Fibroblast of skin of right biceps (primary cell): ENCODE measurements at places on chromosomes 3 and 15.

DNA sequence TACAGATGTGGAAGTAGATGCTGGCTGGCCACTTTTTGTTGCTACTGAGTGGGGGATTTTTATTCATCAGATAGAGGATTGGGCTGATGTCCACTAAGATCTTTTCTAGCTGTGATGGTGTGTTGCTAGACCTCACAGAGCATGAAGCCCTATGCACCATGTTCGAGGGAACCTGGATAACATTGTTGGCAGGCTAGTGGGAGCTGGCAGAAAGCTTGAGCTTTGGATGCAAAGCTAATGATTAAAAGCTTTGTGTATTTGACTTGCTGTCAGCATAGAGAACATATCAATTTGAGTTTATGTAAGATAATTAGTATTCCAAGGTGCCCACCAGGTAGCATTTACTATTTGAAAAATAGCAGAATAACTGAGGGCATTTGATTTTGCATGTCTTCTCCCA is 59.1 kb downstream of the ST6GAL1 start:
- no peak for DNase-seq

- no peak for DNase-seq
These were observed 37.7 kb downstream of the NCK1 start for GRCh38 chr3:136899622-136900158.

DNA sequence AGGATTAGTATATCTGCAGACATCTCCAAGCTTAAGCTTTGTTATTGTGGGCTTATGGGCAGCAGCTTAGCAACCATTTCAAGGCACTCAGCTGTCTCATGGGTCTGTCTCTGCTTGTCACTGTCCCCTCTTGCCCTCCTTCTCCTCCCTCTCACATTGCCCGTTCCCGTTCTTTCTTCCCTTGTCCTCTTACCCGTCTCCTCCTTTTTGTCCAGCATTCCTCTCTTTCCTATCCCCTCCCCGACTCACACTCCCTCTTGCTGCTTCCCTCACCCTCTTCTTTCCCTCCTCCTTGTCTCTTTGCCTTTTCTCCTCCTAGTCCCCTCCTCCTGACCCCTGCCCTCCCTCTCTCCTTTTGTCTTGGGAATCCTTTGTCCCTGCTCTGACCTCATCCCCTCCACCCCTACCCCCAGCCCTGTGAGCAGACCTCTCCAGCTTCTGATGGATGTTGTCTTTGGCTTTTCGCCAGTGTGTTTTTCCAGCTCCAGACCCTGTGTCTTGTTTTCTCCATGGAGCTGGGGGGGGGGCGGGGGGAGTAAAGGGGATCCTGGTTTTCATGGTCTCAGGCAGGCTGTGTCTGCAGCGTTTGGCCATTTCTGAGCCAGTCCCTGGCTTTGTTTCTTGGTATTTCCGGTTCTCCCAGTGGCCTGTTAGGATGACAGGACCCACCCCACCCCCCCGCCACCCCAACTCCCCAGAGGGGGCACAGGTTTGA is 47.9 kb upstream of the TRAK1 start:
- DNase-seq: peak; percentile 86

- no peak for DNase-seq
These were observed 72.8 kb upstream of the CTNNB1 start for GRCh38 chr3:41126472-41126871.

- peak; percentile 37 for DNase-seq
These were observed 109.7 kb upstream of the HACD2 start for GRCh38 chr3:123694366-123695087.

DNA sequence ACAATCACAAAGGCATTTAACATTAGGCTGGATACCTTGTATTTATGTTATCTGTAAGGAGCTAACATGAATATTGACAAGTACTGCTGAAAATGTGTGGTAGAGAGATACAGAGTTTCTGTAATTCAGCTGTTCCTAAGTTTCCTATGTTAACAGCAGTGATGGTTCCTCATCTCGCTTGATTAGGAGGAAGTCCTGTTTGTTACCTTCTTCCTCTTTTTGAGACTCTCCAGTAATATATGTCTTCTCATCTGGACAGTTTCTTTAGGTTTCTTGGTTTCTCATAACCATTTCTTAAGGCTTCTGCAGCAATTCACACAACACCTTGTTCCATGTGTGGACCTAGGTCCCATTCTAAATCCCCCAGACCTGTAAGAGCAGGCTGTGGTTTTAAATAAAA is 11.4 kb upstream of the PEX5L start:
- no peak for DNase-seq

- DNase-seq: no peak
These were observed 374.6 kb upstream of the TBL1XR1 start for GRCh38 chr3:177571944-177572315.

DNA sequence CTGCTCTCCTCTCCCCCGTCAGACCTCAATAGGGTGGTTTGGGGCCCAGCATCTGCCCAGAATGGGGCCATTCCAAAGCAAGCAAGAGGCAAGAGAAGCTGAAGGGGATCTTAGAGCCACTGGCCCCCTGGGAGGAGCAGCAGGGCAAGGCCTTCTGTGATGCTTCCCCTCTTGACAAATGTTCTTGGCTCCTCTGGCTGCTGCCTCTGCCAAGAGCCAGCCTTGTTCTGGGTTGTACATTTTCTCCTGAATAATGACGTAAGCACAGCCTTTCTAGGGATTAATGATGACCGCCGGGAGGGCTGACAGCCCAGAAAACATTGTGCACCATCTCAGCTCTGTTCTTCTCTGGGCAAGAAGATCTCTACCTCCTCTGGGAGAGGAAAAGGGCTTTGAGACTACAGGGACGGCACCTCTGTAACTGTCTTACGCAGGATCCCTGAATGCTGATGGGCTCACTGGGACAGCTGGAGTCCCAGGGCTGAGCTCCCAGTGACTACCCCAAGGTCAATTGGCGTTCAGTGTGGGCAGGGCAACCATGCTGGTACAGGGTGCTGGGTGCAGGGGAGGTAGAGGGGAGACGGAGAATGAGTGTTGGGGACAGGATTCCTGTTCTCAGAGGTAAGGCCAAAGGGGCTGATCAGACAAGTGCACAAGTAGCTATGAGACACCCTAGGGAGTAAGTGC is 253.3 kb downstream of the FAM43A start:
- no peak for DNase-seq

- no peak for DNase-seq
These were observed 46.1 kb downstream of the NEK10 start for GRCh38 chr3:27323087-27323570.

GRCh38 chr3:127131424-127132170 is 61.3 kb upstream of the PRR23E start:
- DNase-seq: no peak

- peak; percentile 93 for DNase-seq
These were observed 55.3 kb upstream of the CA12 start for GRCh38 chr15:63436872-63437375.

DNA sequence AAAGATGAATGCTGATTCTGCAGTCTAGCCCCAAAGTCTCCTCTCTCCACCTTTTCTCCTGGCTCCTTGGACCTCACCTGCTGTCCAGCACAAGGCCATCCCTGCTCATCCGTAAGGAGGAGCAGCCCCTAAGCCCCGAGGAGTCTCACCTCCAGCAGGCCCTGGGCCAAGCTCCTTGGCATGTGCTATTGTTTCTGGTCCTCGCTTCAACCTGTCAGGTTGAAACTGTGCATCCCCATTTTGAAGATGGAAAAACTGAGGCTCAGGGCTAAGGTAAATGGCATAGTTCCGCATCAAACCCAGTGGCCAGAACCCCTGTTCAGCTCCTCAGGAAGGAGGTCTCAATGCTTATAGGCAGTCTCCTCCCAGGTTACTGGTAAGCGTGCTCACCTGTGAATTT is 26.1 kb downstream of the CHDH start:
- DNase-seq: no peak

- no peak for DNase-seq
These were observed 63.8 kb downstream of the SPSB4 start for GRCh38 chr3:141114816-141115460.

GRCh38 chr3:136070953-136071949 is 105.7 kb downstream of the PPP2R3A start:
- DNase-seq: peak; percentile 16

DNA sequence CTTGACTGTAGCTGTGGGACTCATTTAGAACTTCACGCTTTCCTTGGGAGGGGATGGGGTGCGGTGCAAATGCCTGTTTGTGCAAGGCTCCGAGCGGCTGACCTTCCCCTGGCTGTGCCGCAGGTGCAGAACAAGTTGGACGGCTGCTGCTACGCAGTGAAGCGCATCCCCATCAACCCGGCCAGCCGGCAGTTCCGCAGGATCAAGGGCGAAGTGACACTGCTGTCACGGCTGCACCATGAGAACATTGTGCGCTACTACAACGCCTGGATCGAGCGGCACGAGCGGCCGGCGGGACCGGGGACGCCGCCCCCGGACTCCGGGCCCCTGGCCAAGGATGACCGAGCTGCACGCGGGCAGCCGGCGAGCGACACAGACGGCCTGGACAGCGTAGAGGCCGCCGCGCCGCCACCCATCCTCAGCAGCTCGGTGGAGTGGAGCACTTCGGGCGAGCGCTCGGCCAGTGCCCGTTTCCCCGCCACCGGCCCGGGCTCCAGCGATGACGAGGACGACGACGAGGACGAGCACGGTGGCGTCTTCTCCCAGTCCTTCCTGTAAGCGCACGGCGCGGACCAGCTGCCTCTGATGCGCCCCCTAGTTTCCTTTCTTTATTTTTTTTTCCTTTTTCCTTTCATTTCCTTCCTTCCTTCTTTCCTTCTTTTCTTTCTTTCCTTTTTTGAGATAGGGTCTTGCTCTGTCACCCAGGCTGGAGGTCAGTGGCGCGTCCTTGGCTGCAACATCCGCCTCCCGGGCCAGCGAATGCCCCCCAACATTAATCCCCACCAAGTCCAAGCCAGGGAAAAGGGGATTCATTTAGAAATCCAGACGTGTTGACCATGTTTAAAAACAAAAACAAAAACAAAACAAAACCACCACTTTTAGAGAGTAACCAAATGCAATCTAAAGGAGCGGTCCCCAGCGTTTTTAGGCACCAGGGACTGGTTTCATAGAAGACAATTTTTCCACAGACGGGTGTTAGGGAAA is 42.7 kb downstream of the EIF2AK4 start:
- peak; percentile 76 for DNase-seq

DNA sequence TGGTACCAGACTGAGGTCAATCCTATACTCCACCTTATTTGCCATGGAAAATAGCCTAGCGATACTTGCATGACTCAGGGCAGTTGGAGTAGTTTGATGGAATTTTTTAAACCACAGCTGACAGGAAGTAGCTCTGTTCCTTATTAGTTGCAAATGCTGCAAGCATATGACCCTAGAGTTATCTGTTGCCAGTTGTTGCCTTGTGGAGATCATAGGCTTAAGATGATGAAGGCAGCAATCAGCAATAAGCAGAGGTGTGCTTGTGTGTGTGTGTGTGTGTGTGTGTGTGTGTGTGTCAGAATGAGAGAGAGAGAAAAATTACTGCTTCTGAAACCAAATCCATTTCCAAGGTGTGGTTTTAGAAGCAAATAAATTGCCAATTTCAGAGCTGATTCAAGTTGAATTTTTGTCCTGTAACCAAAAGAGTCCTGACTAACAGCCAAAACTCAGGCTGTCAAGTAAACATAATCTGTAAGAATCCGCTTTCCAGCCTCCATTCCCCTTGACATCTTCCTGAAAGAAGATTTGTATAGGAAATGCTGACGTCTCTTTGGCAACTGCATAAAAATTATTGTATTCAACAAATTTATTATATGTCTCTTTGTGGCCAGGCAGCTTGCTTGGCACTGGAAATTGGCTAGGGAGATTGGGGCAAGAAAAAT is 141.2 kb downstream of the SERPINI1 start:
- DNase-seq: peak; percentile 84

DNA sequence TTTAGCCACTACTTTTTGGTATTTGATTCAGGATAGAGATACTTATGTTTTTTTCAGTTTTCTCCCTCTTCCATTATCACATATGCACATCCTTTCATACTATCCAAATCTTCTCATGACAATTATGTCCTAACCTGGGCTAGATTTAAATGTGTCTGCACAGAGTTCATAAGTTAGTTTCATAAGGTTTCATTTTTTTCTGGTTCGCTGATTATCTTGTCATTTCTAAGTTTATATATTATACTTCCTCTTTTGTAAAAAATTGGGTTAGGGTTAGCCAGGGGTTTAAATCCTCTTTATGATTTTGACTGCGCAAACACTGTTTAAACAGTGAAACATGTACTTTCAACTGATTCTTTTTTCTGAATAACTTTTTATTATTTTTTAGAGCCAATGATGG is 148.6 kb downstream of the SST start:
- no peak for DNase-seq

DNA sequence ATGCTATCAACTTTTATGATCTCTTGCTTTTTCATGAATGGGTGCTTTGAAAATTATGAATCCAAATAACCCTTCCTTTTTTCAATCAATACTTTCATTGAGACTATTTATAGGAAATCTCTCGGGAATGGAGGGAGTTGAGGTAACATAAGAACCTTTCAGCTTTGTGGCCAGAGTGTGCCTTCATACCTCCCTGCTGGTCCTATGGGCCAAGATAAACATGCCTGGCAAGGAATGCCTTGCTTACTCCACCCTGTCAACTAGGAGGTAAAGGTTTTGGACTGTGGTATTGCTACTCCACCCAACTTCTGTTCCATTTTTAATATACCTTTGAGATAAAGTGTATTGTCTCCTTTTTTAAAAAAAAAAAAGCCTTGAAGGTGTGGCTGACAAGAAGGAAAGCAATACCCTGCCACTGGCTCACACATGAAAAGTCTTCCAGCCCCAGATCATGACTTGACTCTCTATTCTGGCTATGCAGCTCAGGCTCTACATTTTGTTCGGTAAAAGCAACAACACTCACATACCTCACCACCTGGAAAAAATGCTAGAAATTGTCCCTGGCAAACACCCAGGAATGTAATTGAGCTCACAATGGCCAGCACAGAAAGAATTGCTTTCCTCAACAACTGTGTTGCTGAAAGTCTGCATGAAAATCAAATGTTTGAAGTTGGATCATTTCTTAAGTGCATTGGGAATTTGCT is 35.8 kb downstream of the COL8A1 start:
- DNase-seq: peak; percentile 71

DNA sequence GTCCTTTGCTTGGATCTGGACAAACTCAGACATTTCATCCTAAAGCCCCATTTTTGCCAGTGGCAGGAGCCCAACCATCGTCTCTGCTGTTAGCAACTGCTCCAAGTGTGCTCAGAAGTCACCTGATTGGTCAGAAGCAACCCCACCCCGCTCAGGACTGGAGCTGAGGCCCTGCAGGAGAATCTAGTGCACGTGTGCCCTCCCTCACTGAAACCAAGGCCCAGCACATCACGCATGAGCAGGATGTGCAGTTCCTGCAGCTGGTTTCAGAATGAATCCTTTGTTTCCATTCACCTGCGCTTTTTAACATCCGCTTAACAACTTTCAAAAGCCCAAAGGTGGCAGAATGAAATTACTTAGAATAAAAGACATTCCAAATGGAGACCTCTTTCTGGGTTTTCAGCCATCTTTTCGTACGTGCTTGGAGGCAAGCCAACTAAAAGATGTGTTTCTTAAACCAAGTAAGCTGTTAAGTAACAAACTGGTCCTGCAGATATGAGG is 81.2 kb downstream of the SRGAP3 start:
- DNase-seq: no peak

GRCh38 chr3:113291572-113291971 is 80.2 kb downstream of the BOC start:
- DNase-seq: no peak

DNA sequence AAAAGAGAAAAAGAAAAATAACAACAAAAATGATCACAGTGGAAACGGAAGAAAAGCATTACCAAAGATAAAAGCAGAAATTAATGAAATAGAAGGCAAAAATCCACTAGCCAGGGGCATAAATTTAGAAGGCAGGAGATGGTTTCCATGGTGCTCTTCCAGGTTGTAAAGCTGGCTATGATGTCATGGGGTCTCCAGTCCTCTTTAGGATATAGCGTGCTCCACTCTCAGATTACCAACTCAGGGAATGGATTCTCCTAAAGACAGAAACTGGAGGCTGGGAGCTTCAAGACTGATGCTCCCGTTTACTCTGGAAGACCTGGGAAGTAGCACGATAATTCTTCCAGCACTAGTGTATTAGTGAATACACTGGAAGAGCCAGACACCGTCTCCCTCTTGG is 10.9 kb upstream of the ULK4 start:
- no peak for DNase-seq
